Gastroesophageal sphincter (tissue), 4 donors: ENCODE measurements at places on chromosomes 13 and 19.

- ATAC-seq: no peak
These were observed 28.1 kb downstream of the ZNF20 start for GRCh38 chr19:12111943-12112637.

GRCh38 chr13:38334845-38335244, 14.8 kb upstream of the UFM1 start:
- ATAC-seq: no peak

- ATAC-seq: no peak
These were observed 2.6 kb downstream of the ZNF628 start for GRCh38 chr19:55479045-55479444.

GRCh38 chr13:114096811-114097211, 35.6 kb downstream of the RASA3 start:
- ATAC-seq: no peak

GRCh38 chr13:61110732-61111131, 304.9 kb downstream of the PCDH20 start:
- no peak for ATAC-seq

GRCh38 chr19:5308451-5309437, 31.9 kb downstream of the PTPRS start:
- ATAC-seq: peak; percentile 92

DNA sequence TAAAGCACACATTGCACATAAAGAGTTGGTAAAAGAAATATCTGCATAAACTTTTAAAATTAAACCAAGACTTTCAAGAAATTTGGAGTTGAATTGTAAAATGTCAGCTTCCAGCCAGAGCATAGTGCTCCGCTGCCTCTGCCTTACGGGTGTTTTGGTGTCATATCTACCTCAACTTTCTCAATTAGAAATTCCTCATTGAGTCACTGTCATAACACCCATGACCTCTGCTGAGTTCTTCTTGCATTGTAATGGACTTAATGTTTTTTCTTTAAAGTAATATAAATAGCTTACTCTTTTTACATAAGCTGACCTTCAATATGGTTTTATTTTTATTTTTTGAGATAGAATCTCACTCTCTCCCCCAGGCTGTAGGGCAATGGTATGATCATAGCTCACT, 551.0 kb upstream of the NBEA start:
- no peak for ATAC-seq

- no peak for ATAC-seq
These were observed 10.1 kb downstream of the OR1I1 start for GRCh38 chr19:15091918-15092753.

GRCh38 chr19:46618670-46619231, 6.1 kb downstream of the PTGIR start:
- ATAC-seq: peak; percentile 31

DNA sequence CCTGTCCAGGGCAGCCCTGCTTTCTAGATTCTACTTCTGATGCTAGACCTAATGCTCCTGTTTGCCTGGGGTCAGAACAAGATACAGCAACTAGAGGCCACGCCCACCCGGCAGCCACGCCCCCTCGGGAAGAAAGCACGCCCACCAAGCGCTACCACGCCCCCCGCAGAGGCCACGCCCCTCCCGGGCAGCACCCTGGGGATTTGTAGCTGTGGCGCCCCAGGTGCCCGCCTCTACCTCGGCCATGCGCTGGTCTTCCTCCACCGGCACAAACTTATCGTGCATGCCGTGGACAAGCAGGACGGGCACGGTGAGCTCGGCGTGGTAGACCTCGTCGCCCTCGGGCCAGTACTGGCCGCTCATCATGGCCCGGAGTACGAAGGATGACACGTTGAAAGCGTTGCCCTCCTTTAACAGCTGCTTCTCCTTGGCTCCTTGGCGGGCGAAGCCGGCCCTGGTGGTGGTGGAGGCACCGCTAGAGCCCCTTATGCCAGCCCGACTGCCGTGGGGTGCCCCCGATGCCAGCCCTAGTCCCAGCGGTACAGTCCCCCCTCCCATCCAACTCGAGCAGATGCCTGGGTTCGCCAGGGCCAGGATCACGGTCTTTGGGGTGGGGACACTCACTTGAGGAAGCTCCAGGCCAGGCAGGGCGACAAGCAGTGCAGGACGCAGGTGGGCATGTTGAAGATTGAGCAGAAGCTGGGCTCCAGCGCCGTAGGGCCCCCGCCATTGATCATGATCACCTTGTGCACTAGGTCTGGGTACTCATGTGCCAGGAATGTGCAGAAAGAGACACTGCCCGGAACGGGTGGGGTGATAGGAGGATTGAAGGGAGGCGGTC, 9.0 kb downstream of the ABHD8 start:
- no peak for ATAC-seq

- ATAC-seq: no peak
These were observed 175.6 kb upstream of the SLITRK6 start for GRCh38 chr13:85974608-85975366.

GRCh38 chr13:35531526-35531925, 55.0 kb upstream of the MAB21L1 start:
- ATAC-seq: no peak

DNA sequence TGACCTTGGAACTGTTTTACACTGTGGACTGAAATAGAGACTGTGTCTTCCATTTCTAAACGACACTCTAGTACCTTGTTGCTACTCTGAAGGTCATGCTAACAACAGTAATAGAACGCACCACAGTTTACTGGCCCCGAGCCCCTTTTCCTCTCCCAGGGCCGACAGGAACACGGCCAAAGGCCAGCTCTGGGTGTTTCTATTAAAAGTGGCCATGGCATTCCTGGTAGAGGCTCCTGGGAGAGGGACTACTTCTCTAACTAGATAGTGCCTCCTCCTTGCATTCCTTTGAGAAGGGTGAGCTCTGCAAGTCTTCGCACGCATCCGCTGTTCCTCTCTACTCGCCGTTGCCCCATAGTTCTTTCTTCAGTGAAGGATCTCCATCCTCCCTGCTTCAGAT, 18.7 kb upstream of the SIAH3 start:
- ATAC-seq: no peak

DNA sequence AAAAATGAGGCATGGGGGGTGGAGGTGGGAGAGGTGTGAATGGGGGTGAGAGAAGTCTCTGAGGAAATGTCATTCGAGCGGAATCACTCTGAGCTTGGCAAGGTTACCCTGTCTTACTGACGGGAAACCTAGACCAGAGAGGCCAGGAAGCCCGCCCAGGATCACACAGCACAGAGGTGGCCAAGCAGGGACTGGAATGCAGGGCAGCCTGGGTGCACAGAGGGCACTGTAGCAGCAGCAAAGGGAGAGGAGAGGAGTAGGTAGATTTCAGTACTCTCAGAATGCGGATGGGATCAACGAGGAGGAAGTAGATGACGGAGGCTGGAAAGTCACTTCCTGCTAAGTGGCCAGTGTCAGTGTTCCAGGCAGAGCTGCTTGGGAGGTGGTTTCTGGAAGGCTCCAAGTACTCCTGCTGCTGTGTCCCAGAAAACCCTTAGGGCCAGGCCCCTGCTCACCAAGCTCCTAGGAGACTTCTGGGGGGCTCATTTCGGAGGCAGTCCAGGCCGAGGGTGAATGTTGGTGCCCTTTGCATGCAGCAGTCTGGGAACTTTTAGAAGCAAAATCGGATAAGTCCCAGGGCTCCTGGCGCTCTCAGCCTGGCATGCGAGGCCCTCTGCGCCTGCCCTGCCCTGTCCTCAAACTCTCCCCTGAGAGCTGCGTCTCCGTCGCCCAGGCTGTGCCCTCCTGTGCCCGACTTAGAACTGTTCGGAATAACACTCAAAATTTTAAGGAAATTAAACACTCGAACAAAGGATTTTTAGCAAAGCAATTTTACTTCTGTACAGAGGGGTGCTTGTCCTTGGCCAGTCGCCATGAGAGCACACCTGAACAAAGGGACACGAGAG, 33.5 kb downstream of the DNM2 start:
- ATAC-seq: peak; percentile 30

- ATAC-seq: no peak
These were observed 98.7 kb downstream of the COL4A2 start for GRCh38 chr13:110405597-110406450.
